ENCODE measurements at places on chromosomes 2 and 18.
A peak's percentile ranks its signal among the peaks of the same experiment; 100 is the strongest.

GRCh38 chr2:191301971-191302370, 56.8 kb downstream of the MYO1B start:
- DNase-seq: no peak

DNA sequence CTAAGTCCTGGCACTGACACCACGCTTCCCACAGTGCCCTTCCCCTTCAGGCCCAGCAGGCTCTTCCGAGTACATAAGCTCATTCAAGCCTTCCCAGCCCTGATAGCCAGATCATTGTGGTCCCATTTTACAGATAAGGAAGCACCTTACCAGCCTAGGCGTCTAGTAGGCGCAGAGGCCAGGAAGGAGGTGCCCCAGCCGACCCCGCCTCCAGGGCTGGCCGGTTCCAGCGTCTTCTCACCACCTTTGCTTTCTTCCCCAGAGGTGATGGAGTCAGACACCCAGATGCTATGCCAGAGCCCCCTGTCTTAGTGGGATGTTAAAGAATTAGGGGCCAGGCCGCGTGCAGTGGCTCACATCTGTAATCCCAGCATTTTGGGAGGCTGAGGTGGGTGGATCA, 28.9 kb upstream of the EFHD1 start:
- DNase-seq: no peak

DNA sequence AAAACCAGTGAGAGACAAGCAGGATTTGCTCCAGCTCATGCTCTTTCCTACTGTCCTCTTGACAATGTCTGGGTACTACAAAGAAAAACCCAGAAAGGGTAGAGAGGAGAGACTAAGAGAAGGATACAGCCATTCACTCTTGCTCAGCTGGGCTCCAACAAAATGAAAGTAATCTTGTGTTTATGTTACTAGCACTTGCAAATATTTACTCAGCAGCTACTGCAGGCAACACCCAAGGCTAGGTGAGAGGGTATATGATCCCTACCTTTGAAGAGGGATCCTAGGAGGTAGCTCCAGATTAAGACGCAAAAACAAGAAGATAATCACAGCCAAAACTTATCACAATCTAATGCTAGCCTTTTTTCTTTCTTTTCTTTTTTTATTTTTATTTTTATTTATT, 329.6 kb upstream of the ACVR2A start:
- DNase-seq: no peak

- peak; percentile 76 for DNase-seq
Measured at GRCh38 chr18:11849841-11850634, 1.2 kb upstream of the CHMP1B start.

DNA sequence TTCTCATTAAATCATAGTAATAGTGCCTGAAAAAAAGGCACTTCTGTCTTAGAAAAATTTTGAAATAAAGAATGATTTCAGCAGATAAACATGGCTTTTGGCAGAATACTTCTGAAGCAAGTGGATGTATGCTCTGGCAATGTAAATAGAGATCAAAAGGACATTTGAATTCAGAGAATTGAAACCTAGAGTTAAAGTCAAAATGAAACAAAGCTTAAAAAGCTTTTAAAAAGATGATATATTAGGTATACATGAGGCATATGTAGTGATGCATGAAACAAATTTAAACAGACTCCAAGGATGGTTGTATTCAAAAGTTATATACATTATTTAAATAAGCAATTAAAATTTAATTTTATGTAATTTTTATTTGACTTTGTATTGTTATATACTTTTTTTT, 1344.5 kb upstream of the TMEFF2 start:
- peak; percentile 6 for DNase-seq

GRCh38 chr18:28075501-28075900, 101.4 kb downstream of the CDH2 start:
- peak; percentile 31 for DNase-seq

DNA sequence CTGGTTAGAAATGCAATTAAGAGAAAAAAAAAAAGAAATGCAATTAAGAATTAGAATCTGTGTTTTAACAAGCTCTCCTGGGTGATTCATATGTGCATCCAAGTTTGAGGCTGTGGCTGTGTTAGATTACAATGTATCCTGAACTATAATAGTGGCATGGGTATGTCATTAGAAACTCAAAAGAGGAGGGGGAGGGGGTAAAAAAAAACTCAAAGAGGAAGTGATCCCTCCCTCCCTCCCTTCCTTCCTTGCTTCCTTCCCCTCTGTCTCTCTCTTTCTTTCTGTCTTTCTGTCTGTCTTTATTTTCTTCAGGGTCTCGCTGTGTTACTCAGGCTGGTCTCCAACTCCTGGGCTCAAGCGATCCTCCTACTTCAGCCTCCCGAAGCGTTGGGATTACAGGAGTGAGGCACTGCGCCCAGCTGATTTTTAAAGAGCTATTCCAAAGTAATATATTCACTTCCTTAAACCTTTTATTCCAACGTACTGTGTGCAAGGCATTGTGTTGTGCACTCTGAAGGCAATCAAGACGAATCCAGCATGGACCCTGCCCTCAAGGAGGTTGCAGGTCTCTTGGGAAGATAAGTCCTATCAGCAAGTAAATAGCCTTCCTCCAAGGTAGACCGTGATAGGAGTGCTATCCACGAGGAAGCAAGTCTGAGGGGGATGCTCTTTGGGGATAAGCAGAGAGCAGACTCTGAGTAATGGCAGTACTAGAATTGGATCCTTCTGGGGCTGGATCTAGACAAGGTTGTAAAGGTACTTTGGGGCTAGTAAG, 35.9 kb upstream of the MCFD2 start:
- DNase-seq: no peak

DNA sequence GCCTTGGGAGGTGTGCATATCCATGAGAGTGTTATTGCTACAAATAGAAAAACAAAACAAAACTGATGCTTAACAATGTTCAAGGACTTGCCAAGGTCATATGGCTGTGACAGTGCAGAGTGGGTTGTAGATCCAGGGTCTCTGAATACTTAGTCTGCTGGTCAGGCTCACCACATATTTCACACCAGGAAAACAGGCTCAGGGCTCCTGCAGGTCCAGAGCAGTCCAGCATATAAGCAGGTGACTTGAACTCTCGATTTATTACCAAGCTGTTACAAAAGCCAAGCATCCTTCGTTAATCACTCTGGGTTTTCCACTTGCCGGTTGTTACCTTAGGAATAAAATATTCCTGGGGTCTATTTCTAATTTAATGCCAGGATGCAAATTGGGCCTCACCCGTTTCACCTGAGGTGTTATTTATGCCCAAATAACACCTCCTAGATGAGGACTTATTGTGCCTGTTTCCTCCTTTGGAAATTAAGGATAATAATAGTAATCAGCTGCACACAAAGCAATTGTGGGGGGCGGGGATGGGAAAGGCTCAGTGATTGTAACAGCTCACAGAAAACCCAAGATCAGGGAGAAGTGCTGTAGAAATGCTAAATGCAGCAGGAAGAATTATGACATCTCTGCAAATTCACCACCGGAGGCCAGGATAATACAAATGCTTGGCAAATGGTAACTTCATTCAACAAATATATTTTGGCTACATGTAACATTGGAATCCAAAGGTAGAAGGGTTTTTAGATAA, 72.9 kb downstream of the TMEM182 start:
- no peak for DNase-seq

DNA sequence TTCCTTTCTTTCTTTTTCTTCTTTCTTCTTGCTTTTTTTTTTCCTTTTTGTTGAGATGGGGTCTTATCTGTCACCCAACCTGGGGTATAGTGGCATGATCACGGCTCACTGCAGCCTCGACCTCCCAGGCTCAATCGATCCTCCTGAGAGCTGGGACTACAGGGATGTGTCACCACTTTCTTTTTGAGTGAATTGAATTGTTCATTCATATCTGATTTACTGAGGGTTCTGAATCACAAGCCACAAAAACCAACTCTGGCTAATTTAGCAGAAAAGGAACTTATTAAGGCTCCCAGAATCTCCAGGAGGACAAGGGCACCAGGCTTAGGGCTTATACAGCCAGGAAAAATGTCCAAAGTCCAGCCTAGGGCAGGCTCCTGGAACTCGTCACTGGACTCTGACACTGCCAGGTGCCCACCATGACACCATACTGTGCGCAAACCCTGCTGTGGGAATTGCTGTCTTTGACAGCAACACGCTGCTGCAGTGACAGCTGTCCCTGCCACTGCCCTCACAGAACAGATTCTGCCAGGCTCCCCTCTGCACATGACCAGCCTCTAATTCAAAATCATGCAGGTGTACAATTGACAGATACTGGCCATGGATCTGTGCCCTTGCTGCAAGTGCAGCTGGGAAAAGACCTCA, 42.9 kb upstream of the EML6 start:
- no peak for DNase-seq

- no peak for DNase-seq
Measured at GRCh38 chr2:74375838-74376237, 4.3 kb downstream of the DCTN1 start.

GRCh38 chr2:88739985-88740600, 48.6 kb downstream of the RPIA start:
- DNase-seq: peak; percentile 70

DNA sequence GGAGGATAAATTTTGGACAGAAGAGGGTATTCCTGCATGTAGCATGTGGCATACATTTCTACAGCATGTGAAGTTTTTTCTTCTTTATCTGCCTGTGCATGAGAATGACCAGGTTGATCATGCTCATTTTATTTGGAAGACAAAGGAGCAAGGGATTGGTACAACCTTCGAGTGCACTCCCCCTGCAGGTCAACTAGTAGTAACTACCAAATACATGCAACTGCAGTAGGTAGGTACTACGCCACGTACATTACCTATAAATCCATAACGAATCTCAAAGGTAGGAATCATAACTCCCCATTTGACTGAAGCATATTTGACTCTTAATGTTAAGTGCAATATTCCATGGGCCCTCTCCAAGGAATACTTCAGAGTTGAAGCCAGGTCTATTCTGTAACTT, 763.9 kb downstream of the TSN start:
- DNase-seq: peak; percentile 6

DNA sequence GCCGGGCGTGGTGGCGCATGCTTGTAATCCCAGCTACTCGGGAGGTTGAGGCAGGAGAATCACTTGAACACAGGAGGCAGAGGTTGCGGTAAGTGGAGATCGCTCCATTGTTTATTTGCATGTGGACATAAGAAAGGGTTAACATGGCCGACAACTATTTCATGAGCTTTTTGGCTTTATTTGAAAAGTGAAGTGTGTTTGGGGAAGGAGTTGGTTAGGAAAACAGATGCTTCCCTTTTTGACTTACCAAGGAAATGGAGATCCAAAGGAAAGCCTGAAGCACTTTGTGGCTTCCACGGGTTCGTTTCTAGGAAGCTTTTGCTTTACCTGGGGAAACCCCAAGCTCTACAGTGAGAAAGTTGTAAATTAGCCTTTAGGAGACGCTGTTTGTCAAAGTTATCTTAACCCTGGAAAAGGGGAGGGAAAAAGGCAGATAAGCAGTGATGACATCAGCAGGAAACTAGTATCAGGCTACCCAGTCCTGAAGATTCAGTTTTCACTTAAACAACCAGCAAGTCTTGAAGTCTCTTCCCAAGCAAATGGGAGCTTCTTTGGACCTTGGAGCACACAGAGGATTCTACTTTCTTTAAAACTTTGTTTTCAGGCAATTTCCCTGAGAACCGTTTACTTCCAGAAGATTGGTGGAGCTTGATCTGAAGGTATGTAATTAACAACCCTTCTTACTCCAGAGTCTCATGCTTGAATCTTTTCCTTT, at the start of gene CASP10:
Gene CASP10 (plus strand): TSS at position 492 of the 715 bp plus-strand sequence. CDS start 2,637 bp downstream, outside the sequence.
- DNase-seq: peak; percentile 94

- DNase-seq: no peak
Measured at GRCh38 chr2:74942263-74942662, 16.2 kb upstream of the POLE4 start.

GRCh38 chr2:215627771-215628170, 191.9 kb upstream of the FN1 start:
- DNase-seq: no peak

All from HepG2 (cell line).